ENCODE measurements at places on chromosomes 12 and 14. TPM values are rescaled to one million over a fixed set of nuclear protein-coding genes. Genes with fewer than 3 reads are reported as not detected.

The DPPA3 gene
- total RNA-seq, result not detected

The ALKBH2 gene
- 13.3 TPM for total RNA-seq

The CPNE8 gene
- 37.7 TPM for total RNA-seq

The OAS1 gene
- total RNA-seq, result 28.9 TPM

The EML5 gene
- 7.0 TPM for total RNA-seq

The BEST3 gene
- total RNA-seq, result 4.4 TPM

The IL31 gene
- not detected for total RNA-seq

The ACSM4 gene
- not detected for total RNA-seq
